ENCODE measurements at places on chromosomes 1 and 21. TPM values are rescaled to one million over a fixed set of nuclear protein-coding genes. Genes with fewer than 3 reads are reported as not detected.

GRCh38 chr1:157403608-157404007, 148.7 kb downstream of the FCRL5 start:
- no peak for DNase-seq

DNA sequence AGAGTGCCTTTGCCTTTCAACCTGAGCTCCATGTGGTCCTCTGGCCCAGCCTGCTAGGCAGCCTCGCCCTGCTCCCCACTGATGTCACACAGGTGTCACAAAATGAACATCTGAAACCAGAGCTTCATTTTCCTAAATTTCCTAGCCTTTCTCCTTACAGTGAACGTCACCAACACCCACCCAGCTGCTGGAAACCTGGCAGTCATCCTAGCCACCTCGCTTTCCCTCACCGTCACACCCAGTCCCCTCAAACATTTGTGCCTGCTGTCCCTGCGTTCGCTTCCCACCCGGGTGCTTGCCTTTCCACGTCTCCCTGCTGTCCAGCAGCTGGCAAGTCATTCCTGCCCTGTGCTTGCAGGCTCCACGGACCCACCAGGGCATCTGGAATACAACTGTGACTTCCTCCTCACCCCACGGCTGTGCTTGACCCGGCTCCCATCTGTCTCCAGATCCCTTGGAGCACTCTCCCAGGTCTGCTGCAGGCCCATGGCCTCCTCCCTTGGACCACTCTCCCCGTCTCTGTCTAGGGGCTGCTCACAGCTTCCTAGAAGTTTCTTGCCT, 23.5 kb downstream of the ADARB1 start:
- no peak for DNase-seq

DNA sequence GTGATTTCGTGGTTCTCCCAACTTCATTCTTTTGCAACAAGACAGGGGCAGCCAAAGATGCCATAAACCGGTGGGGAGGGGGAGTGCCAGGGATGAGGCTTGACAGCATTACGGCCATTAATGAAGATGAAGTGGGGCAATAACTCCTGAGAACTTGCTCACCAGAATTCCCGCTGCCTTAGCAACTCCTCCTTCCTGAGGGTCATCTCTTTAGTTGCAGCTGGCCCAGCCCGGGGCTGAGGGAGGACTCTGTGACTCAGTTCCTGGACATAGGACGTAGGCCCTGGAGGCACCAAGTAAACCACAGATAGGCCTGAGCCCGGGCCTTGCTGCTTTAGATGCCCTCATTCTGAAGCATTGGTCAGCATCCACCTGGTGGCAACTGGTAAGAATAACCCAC, 330.2 kb downstream of the RRAGC start:
- DNase-seq: no peak

DNA sequence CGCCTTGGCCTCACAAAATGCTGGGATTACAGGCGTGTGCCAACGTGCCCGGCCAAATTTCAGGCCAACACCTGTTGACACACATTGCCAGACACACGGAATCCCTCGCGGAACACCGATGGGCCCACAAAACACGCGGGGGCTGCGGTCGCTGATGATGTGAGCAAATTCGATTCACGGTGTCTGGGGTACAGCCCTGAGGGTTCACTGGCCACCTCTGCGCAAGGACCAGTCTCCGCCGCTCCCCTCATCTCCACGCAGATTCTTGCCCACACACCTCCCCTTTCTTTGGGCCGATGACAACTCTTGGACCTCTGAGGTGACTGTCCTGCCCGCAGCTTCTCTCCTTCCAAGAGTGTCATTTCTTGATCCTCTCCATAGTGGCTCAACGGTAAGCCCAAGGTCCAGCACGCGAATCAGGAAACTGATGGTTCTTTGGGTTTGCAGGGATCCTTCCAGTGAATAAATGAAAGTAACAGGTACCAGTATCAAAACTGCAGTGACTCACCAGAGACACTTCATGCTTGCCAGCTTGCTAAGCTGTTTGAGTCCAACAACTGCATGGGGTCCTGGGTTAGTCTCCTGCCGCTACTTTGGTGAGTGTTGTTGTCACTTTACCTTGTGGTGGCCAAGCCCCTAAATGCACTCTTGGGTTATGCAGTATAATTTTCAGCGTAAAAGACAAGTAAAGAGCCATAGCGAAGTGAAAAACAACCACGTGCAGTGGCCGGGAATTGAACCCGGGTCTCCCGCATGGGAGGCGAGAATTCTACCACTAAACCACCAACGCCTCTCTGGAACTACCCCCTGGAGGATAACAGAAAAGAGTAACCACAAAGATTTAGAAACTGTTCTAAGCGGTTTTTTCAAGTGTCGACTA, 11.0 kb upstream of the RNU1-3 start:
- DNase-seq: peak; percentile 65

GRCh38 chr1:53868565-53868964, 21.0 kb downstream of the YIPF1 start:
- DNase-seq: no peak

DNA sequence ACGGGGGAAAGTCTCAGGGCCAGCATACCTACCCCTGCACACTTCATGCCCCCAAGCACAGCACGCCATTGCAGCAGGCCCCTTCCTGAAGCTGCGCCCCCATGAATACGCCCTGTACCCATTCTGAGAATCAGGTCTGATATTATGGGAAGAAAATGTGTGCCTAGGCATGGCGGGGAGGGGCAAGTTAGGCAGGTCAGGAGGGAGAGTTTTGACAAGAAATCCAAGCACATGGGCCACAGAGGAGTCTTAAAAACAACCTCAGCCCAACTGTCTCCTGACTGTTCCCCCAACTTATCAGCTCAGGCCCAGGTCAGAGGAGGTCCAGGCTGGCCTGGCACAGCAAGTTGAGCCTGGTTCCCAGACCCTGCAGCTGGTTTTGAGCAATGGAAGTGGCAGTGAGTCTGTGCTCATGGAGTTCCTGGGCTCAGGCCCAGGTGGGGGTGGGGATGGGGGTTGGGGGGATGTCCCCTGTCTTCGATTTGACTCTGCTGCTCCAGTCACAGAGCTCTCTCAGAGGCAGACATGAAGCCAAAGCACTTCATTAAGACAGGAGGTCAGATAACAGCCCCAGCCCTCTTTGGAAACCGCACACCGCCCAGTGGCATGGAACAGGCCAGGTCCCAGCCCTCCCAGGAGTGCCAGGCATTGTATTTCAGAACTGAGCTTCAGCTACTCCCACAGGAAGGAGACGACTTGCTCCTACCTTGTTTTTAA, 20.6 kb upstream of the BCAR3 start:
- no peak for DNase-seq

GRCh38 chr1:103336408-103336807, 189.1 kb upstream of the RNPC3 start:
- DNase-seq: no peak

INAVA gene
- polyA plus RNA-seq: 50.2 TPM

DNA sequence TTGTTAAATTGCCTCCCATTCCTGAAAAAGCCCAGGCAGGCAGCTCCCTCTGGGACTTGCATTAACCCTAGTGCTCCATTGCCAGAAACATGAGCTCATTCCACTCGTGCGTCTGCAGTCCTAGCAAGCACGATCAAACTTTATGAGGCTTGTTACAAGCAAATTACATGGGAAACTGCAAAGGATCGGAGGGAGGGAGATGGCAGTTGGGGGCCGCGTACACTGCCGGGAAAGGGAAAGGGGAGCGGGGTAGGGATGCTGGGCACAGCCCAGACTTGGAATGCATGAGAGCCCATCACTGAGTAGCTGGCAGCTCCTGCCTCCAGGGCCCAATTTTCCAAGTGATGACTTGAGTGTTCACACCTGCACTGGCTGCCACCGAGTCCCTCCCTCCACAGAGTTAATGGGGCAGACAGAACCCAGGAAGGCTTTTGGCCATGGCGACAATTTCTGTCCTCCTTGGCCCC, 169.9 kb downstream of the BRINP2 start:
- DNase-seq: no peak

C1orf87 gene
- polyA plus RNA-seq: not detected

HTR6 gene
- polyA plus RNA-seq: 0.21 TPM

DNA sequence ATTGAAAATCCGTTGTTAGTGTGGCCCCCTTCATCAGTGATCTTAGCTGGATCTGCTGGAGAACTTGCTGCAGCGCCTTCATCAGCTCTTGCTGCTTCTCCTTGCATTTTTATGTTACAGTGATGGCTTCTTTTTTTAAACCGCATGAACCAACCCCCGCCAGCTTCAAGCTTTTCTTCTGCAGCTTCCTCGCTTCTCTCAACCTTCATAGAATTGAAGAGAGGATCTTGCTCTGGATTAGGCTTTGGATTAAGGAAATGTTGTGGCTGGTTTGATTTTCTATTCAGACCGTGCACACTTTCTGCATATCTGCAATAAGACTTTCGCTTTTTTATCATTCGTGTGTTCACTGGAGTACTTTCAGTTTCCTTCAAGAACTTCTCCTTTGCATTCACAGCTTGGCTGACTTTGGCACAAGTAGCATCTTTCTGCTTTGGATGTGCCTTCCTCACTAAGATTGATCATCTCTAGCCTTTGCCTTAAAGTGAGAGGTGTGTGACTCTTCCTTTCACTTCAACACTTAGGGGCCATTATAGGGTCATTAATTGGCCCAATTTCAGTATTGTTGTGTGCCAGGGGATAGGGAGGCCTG, 13.1 kb downstream of the RNF187 start:
- DNase-seq: no peak

DNA sequence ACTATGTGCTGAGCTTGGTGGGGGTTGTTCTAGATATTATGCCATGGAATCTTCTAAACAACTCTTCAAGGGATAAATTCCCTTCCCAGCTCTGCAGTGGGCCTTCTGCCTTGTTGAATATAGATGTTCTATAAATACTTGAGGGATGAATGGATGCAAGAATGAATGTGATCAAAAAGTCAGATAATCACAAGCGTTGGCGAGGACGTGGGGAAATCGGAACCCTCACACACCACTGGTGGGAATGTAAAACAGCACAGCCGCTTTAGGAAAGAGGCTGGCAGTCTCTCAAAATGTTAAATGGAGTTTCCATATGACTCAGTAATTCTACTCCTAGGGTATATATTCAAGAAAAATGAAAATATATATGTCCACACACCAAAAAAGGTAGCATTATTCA, 19.0 kb downstream of the SDC3 start:
- no peak for DNase-seq

CFHR1 gene
- 0.63 TPM for polyA plus RNA-seq

DNA sequence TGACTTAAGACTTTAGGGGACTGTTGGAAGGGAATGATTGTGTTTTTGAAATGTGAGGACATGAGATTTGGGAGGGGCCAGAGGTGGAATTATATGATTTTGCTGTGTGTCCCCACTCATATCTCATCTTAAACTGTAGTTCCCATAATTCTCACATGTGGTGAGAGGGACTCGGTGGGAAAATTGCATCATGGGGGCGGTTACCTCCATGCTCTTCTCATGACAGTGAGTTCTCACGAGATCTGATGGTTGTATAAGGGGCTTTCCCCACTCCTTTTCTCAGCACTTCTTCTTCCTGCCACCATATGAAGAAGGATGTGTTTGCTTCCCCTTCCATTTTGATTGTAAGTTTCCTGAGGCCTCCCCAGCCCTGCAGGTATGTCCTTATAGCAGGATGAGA, 35.0 kb upstream of the SCAF4 start:
- no peak for DNase-seq

- DNase-seq: no peak
Measured at GRCh38 chr1:24069817-24070216, 42.1 kb downstream of the MYOM3 start.

DNA sequence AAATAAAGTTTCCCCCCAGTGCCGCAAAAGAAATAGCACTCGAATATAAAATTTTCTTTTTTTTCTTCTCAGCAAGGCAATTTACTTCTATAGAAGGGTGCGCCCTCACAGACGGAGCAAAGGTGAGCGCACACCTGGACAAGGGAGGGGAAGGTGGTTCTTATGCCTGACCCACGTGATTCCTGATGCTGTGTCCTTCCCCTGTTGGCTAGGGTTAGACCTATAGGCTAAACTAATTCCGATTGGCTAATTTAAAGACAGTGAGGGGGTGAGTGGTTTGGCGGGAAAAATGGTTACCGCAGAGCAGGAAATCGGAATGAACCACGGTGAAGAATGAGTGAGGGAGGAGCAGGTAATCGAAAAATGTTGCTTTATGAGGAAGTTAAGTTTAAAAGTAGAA, 607 bp upstream of the FAAH start:
- DNase-seq: no peak

GRCh38 chr1:17016317-17016661, 4.6 kb upstream of the ATP13A2 start:
- DNase-seq: no peak

DNA sequence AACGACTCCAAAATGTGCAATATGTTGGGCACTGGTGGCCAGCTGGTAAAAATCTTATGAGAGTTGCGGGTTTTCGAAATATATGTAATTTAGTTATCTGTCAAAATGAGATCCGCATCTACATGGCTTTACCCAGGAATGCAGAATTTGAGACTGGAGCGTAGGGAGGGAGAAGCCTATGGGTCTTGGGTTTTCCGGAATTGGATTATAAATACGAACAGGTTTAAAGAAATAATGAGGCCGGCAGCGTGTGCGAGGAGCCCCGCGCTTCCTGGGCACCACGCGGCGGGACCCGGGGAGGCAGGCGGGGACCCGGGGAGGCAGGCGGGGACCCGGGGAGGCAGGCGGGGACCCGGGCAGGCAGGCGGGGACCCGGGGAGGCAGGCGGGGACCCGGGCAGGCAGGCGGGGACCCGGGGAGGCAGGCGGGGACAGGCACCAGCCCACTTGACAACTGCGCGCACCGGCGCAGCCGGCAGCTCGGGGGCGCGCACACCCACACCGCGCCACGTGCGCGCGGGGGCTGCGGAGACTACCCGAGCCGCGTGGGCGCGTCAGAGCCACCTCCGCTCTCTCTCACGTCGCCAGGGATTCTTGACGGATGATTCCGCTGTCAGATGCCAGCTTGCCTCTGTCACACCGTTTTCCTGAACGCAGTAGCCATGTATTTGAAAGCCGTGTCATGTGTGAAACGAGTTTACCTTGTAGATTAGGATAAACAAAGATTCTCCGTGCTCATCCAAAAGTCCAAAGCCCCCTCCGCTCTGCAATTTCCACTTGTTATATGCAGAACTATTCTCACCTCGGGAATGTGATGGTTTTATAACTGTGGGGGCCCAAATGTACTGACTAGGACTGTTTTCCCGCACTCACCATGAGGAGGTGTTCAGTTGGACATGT, 54.3 kb upstream of the HNRNPU start:
- DNase-seq: peak; percentile 49

SLC45A3 gene
- 3.3 TPM for polyA plus RNA-seq

ASCL5 gene
- 0.17 TPM for polyA plus RNA-seq

CLDN17 gene
- not detected for polyA plus RNA-seq

DNA sequence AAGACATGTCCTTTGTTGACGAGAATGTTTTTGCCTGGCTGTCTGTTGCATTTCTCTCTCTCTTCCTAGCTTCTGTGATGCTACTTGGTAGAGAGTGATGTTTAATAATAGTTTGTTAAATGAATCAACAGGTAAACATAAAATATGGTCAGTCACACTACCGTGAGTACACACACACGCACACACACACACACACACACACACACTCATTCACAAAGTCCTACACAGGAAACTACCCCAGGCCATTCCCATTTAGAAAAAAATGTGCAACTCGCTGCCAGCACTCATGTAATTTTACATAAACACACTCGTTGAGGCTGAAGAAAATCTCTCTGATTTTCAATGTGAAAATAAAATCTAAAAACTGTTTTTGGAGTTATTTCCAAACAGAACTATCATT, 38.7 kb downstream of the RUNX1 start:
- DNase-seq: no peak

Measured in A549 (cell line).